ENCODE measurements at places on chromosomes 13 and 19.

DNA sequence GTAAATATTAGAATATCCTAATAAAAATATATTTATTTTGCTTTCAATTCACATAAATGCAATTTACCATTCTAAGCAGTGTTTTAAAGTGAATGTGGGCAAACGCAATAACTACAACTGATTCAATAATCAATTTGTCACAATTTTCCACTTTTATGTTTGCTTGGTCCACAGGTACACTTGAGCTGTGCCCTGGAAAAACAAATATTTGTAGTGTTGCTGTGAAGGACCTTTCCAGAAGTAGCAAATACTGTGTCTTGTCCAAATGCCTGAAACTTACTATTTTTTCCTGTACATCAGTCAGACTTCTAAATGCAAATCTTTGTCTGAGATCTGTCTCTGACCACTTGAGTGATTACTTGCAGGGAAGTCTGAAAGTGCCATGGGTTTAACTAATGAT lies 845.8 kb upstream of the SLITRK5 start:
- no peak for DNase-seq

GRCh38 chr13:46739447-46740098 lies 57.4 kb downstream of the ESD start:
- no peak for DNase-seq

- no peak for DNase-seq
Observed at GRCh38 chr19:46697204-46697960, 19.5 kb downstream of the PRKD2 start.

- DNase-seq = no peak
Observed at GRCh38 chr19:7515645-7516151, at the start of gene ZNF358. Gene ZNF358, plus strand, starts transcription at chr19:7516103. Its CDS starts 3,140 bp downstream, at chr19:7519243.

DNA sequence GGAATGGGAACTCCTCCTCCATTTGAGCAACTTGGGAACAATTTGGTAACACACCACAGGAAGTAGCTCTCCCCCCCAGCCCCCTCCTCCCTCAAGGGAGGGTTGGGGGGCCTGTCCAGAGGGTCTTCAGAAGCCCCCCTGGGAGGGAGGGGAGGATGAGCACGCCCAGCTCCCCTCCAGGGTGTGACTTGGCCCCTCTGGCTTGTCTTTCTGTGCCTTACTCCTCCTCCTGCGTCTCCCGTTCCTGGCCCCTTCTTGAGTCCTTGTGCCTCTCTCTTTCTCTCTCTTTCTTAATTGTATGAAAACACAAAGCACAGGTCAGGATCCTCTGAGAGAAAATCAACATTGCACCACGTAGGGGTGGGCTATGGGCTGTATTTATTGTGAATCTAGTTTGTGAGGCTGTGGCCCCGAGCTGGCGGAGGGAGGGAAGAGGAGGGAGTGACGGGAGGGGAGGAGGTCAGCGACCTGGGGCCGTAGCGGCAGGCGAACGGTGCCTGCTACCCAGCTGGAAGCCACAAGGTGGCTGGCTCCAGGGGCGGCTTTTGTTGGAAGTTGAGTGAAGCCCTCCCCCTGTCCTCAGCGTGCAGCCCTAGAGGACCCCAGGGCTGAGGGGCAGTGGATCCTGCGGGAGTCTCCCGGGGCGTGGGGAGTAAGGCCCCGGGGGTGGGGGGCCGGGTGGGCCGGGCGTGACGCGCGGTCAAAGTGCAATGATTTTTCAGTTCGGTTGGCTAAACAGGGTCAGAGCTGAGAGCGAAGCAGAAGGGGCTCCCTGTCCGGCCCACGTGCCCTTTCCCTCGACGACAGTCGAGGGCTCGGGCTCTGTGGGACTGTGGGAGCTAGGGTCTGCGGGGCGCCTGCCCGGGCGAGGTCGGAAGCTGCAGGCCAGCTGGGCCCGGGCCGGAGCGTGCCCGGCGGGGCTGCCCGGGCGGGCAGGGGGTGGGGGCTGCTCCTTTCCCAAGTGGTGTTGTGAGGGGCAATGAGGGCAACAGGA lies 6.4 kb downstream of the LYL1 start:
- DNase-seq = no peak

GRCh38 chr13:34913040-34913439 lies 29.0 kb upstream of the NBEA start:
- DNase-seq = no peak

DNA sequence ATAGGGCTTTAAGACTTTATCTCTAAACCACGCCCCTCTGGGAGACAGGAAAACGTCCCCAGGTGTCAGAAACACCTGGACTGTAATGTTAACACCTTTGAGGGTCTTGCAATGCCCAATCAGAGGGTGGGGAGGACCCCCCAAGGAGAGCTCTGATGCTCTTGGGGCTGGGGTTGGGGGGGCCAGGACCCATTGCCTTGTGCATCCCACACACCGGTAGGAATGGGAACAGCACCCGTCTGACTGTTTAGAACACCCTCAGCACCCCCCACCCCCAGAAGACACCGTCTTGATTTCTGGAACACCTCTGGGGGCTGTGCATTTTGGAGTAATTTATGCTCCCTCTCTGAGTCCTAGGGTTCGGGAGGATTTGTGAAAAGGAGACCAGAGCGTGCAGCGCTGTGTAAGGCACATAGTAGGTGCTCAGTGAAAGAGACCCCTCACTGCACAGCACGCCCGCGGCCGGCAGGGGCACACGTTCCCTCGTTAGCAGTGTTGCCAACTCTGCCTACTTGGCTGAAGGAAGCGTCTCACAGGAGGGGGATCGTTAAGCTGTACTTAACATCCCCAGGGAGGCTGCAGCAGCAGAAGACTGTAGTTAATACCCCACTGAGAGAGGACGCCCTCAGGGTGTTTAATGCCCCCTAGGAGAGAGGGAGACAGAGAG lies 2.8 kb upstream of the ERFL start:
- DNase-seq = peak; percentile 47

- DNase-seq = no peak
Observed at GRCh38 chr19:52658595-52658994, 20.4 kb upstream of the ZNF83 start.

GRCh38 chr19:296476-297225 lies 5.4 kb upstream of the PLPP2 start:
- DNase-seq = no peak

GRCh38 chr13:26051231-26051656 lies 572 bp downstream of the SHISA2 start:
- DNase-seq = no peak

DNA sequence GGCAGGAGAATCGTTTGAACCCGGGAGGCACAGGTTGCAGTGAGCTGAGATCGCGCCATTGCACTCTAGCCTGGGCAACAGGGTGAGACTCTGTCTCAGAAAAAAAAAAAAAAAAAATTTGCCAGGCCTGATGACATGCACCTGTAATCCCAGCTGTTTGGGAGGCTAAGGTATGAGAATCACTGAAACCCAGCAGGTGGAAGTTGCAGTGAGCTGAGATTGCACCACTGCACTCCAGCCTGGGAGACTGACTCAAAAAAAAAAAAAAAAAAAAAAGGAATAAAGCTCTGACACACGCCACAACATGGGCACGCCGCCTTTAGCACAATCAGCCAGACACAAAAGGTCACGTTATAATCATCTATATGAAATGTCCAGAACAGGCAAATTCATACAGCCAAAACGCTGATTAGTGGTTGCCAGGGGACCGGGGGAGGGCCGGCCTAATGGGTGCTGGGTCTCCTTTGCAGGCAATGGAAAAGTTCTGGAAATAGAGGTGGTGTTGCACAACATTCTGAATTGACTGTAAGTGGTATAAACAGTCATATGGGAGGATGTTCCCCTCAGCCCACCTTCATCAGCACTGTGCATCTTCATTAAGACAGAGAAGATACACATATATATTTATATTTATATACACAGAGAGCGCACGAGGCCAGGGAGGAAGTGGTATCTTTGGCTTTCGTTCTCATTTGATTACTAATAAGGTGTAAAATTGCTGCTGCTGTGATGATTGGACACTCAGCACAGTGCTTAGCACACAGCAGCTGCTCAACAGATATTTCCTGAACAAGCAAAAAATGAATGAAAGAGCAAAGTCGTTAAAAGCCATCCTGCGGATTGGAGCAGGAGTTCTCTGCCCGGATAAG lies 3.8 kb downstream of the HSPBP1 start:
- no peak for DNase-seq

- DNase-seq = no peak
Observed at GRCh38 chr19:2255112-2255845, 938 bp downstream of the JSRP1 start.

DNA sequence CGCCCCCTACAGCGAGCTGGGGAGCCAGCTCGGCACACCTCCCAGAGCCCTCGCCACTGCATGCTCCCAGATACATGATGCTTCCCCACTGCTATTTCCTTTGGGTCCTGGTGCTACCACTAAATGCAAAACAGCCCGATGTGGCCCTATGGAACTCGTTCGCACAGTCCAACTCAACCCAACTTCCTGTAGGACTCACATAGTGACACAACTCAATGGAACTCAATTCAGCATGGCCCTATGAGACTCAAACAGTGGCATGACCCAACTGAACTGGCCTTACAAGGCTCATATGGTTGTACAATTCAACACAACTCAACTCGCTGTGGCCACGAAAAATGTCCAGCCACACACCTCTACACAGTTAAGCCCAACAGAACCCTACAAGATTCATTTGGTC lies 3.5 kb downstream of the KCNA7 start:
- DNase-seq = no peak

DNA sequence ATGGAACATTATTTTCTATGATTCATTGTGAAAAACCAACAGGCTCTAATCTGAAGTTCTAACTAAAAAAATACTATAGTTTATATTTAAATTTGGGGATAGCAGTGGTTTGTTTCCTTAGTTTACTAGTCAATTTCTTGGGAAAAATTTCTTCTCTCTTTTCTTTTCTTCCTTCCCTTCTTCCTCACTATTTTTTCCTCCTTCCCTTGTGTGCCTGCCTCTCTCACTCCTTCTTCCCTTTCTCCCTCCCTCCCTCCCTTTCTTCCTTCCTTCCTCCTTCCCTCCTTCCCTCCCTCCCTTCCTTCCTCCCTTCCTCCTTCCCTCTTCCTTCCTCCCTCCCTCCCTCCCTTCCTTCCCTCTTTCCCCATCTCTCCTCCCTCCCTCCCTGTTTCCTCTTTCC lies 226.5 kb downstream of the ZNF536 start:
- DNase-seq = no peak

GRCh38 chr13:67090856-67091255 lies 139.3 kb downstream of the PCDH9 start:
- DNase-seq = no peak

GRCh38 chr13:94483970-94484369 lies 4.5 kb upstream of the DCT start:
- no peak for DNase-seq

- DNase-seq = no peak
Observed at GRCh38 chr13:110280985-110281688, 25.8 kb downstream of the COL4A1 start.

DNA sequence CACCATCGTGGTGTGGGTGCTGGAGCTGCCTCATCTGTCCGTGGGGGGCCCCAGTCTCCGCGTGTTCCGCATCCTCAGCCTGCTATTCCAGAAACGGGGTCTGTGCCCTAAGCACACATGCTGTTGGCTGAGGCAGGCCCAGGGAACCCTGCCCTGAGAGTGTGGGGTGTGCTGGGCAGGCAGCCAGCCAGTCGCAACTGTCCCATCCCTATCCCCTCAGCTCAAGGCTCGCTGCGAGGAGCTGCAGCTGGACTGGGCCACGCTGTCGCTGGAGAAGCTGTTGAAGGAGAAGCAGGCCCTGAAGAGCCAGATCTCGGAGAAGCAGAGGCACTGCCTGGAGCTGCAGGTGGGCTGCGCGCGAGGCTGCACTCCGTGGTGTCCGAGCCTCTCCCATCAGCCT lies 21.9 kb downstream of the PLEKHJ1 start:
- DNase-seq = no peak

DNA sequence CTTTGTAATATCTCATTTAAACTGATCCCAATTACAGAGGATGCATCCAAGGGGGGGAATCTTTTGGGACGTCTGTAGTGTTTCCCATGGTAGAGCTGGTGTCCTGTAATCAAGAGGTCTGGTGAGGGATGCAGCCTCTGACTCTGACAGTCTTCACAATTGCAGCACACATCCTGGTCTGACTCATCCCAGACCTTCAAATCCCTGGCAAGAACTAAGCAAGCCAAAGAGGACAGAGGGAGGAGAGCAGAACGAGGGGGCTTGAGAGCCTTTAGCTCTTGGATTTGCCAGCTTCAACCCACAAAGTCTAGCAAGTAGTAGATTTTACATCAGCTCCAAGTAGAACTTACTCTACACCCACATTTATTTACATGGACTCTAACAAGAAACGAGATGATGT lies 17.3 kb upstream of the FCGBP start:
- DNase-seq = no peak

- no peak for DNase-seq
Observed at GRCh38 chr13:108269601-108270328, at the start of gene TNFSF13B. Gene TNFSF13B, plus strand, starts transcription at chr13:108269718. Its CDS starts 178 bp downstream, at chr13:108269896.

GRCh38 chr13:41765020-41765419 lies 195.9 kb downstream of the VWA8 start:
- no peak for DNase-seq

GRCh38 chr13:94056362-94056990 lies 423.0 kb downstream of the DCT start:
- DNase-seq = no peak

GRCh38 chr19:38135150-38135998 lies 88.6 kb downstream of the DPF1 start:
- no peak for DNase-seq

DNA sequence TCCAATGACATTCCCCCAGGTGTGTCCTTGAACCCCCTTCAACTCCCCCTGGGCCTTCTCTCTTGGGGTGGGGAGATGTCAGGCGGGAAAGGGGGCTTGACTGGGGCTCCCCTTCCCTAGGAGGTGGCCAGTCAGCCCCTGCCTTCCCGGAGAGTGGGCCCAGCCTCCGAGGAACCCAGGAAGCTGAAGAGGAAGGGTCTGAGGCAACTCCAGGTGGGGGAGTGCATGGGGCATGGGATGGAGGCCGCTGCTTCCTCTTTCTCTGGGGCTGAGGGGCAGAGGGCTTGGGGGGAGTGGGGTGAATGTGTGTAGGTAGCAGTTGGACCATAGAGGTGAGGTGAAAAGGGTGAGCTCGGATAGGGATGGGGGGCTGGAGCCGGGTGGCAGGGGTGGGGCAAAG lies 2.7 kb upstream of the INAFM1 start:
- DNase-seq = no peak

DNA sequence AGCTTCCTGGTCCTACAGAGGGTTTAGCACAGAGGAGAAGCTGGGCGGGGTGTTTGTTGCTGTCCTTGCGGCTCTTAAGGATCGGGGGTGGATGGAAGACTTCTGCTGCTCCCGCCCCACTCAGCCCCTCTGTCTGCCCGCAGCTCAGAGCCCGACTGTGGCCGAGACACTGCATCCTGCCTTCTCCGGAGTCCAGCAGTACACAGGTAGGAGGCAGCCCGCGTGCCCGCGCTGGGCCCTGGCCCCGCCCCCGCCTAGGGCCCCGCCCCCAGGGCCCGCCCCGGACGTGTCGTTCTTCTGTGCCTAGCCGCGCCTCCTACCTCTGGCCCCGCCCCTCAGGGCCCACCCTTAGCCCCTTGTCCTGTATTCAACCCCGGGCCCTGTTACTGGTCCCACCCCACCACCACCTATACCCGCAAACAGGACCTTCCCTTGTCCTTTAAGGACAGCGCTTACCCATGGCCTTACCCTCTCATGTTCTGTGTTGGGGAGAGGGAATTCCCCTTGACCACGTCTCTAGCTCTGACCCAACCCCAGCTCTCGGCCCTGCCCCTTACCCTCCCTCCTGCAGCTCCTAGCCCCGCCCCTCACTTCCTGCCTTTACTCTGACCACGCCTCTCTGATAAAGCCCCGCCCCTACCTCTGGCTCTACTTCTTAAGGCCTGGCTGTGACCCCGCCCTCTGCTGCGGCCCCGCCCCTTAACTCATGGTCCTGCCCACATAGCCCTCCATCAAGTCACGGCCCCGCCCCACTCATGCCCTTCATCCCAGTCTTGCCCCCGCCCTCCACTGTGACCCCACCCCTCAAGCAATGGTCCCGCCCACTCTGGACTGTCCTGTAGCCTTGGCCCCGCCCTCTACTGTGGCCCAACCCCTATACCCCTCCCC lies 60.5 kb downstream of the CELF5 start:
- DNase-seq = peak; percentile 25
